ENCODE measurements at places on chromosomes 1 and 21.
A peak's percentile ranks its signal among the peaks of the same experiment; 100 is the strongest.

GRCh38 chr21:44086636-44087425 lies 20.4 kb upstream of the PWP2 start:
- DNase-seq = no peak

DNA sequence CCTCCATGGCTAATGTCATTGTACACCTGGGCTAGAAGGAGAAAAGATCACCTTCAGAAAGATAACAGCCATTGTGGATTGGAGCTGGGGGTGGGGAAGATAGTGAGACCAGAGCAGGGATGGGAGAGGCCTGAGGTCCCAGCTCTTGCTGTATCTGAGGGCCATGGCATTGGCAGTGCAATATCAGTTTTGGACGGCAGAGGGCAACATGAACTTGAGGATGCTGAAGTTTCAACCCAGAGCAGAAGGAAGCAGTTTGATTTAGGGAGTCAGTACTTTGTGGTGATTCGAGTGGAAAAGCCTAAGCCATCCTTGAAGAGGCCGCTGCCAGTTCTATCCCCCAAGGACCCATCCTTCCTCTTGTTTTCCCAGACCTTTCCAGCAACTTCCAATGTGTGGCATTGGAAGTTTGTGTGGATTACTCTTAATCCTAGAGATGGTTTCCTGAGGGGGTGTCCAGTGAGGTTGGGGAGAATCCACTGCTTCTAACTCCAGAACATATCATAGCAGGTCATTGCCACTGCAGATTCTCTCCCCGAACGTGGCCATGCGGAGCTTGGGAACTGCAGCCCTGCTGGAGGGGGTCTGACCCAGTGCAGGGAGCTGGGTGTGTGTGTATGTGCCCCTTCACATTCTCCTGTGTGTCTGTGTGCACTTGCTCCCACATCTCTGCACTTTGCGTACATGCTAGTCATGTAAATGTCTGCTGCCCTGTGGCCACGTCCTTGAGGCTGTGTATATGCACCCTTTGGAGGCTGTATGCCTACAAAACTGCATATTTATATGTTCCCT lies 24.1 kb downstream of the SLC26A9 start:
- peak; percentile 85 for DNase-seq

DNA sequence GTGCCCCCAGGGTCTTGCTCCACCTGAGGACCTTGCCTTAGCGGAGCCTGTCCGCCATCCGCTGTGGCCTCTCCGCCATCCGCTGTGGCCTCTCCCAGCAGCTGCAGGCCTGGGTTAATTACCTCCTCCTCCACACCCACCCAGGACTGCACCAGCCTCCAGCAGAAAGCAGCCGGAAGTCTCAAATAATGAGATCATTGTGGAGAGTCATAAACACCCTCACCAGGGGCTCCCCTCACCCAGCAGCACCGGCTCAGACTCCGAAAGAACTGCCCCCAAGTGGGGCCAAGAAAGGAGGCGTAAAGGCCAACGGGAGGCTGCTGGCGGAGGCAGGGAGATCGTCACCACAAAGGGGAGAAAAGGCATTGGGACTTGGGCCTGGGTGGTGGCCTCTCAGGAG lies 10.7 kb upstream of the GPR153 start:
- DNase-seq = peak; percentile 31

DNA sequence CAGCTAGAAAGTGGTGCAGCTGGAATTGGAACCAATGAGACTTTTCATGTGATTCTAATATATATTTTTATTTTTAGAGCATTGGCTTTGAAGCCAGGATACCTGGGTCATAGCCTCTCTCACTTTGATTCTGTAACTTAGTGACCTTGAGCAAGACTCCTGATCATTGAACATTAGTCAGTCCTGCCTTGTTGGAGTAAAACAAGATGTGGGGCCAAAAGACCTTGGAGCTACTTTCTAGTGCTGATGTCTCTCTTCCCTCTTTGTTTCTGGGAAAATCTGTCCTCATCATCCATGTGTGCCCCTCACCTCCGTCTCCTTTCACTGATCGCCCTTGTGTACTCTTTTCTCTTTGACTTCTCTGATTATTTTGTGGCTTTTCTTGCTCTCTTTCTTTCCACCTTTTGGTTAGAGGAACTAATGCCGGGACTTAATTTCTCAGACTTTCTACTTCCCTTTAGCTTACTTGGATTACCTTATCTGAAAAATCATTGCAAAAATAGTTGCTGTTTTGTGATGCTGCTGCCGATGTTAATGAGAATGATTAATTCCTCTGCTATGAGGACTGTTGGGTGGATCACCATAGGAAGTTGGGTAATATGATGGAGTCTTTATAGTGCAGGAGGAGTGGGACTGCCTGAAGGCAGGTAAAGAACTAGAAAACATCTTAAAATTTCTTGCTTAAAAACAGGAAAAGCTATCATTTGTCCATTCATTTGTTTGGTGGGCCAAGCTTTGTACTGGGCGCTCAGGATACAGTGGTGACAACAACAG lies 72.0 kb downstream of the NOS1AP start:
- peak; percentile 48 for DNase-seq

DNA sequence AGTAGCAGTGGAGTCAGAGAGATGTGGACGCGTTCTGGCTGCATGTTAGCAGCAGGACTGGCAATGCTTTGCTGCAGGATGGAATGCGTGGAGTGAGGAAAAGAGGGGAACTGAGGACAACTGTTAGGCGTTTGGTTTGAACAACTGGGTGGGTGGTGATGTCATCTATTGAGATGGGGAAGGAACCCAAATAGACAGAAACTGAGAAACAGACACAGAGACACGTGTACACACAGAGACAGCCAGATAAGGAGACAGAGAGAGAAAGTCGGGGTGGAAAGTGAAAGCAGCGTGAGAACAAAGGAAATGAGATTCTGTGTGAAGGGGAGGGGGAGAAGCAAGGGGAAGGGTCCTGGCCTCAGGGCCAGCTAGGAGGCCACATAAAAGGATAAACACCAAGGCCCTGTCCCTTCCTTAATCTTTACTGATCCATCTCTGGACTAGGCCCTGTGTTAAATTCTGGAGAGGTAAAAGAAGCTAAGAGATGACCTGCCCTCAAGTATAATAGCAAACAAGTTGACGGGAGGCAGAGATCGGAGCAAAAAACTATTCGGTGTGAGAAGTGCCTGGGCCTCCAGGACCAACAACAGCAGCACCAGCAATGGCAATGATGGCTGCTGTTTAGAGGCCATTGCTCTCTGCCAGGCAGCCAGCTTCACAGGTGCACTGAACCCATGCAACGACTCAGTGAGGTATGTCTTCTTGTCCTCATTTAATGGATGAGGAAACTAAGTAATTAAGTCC lies 31.6 kb downstream of the VWA5B1 start:
- DNase-seq = no peak

- DNase-seq = no peak
These were observed 5.1 kb downstream of the CLCNKA start for GRCh38 chr1:16026723-16027484.

GRCh38 chr1:29956349-29957030 lies 720.2 kb downstream of the PTPRU start:
- no peak for DNase-seq

GRCh38 chr1:168774241-168774640 lies 45.2 kb upstream of the DPT start:
- DNase-seq = peak; percentile 18

DNA sequence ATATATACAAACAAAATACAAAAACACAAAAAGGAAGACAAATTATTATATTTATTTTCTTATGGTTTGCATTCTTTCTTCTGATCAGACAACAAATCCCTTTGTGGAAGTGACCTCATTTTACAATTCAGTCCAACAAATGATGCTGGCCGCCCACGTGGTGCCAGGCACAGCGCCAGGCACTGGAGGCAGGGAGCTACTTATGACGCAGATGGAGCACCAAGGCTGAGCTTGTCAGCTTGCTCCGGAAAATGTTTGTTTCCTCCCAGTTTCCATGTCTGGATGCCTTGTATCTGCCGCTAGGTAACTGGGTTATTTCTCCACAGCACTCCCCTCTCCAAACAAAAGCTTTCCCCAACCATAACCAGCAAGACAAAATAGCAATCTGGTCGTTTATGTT lies 30.7 kb upstream of the CD34 start:
- peak; percentile 65 for DNase-seq

- no peak for DNase-seq
These were observed 215.4 kb downstream of the OLFM3 start for GRCh38 chr1:101781201-101781831.

DNA sequence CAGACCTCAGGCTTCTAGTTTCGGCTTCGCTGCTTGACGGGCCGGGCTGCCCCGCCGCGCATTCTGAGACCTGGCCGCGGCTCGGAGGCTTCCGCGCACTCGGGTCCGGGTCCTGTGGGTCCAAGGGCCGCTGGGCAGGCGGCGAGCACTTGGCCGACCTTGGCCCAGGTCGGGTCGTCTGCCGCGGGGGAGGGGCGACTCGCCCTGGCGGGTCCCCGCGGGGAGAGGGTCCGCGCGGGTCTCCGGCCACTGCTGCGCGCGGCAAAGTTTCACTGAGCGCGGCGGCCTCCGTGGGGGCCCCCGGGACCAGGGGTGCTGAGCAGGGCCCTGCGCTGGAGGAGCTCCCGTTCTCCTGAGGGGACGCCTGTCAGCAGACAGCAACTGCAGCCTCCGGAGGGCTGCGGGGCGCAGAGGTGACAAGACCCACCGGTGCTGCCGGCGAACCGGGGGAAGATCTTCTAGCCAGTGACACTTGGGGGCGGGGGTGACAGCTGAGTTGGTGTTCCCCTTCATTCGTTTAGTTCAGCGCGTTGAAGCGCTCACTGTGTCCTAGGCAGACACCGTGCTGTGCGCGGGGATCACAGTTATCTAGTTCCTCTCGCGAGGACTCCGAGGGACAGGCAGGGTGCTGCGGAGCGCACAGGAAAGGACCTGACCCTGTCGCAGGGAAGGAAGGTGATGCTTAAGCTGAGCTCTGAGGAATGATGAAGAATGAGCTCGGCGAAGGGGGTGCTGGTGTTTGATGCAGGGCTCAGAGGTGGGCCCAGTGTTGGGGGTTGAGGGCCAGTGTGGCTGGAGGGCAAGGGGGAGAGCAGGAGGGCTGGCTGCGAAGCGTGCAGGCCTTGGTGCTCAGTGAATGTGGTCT lies 725 bp downstream of the MTFR1L start:
- DNase-seq = peak; percentile 61

- DNase-seq = peak; percentile 3
These were observed 129.5 kb upstream of the PRMT6 start for GRCh38 chr1:106926803-106927582.

- DNase-seq = no peak
These were observed 60.4 kb downstream of the OBSCN start for GRCh38 chr1:228267962-228268880.

GRCh38 chr1:55402142-55402541 lies 187.0 kb upstream of the USP24 start:
- peak; percentile 72 for DNase-seq

DNA sequence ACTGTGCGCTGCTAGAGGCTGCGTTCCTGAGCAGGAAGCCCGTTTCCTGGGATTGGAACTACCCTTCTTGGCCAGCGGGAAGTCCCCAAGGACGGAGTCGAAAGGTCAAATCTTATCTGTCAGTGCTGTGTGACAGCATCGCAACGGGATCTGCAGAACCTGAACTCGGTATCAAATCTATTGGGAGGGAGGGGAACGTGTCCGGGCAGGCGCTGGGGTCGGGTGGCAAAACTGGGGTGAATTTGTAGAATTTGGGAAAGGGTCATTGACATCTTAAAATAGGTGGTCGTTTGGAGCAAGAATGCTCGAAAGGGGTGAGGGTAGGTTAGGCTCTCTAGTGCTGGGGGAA lies 725 bp upstream of the ARPC5 start:
- DNase-seq = no peak

GRCh38 chr1:201713086-201713810 lies 115.7 kb upstream of the IPO9 start:
- DNase-seq = peak; percentile 99

- no peak for DNase-seq
These were observed 410.6 kb upstream of the NR5A2 start for GRCh38 chr1:199616947-199617346.

DNA sequence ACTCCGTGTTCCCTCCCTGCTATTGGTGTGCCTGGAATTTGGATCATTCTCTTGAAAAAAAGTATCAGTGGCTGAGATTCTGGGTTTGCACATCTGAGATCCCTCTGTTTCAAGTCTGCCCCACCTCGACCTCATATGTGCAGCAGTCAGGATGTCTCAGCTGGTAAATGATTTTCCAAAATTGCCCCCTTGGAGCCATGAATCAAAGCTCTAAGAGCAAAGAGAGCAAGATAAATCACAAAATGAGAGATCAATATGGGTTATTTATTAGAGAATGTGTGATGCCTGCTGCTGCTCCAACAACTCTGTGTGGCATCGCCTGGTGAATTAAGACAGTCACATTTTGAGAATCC lies 8.5 kb downstream of the CRP start:
- DNase-seq = no peak

- DNase-seq = peak; percentile 79
These were observed 9.0 kb downstream of the SLC9A1 start for GRCh38 chr1:27145934-27146354.

DNA sequence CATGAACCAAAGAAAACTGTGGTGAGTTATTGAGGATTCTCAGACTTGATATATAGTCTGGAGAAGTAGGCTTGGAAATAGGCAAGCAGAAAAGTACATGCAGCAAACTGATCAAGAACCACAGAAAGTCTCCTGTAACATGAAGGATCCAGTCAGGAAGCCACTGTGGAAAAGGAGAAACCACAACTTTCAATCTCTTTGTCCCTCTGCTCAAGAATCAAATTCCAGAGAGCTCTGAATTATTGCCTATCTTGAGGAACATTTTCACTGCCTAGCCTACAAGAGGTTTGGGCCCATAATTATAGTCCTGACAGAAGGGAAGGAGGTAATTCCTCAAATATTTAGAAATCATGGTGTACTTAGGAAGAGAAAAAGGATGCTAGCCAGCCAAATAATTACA lies 43.0 kb upstream of the ADAMTS1 start:
- peak; percentile 73 for DNase-seq

DNA sequence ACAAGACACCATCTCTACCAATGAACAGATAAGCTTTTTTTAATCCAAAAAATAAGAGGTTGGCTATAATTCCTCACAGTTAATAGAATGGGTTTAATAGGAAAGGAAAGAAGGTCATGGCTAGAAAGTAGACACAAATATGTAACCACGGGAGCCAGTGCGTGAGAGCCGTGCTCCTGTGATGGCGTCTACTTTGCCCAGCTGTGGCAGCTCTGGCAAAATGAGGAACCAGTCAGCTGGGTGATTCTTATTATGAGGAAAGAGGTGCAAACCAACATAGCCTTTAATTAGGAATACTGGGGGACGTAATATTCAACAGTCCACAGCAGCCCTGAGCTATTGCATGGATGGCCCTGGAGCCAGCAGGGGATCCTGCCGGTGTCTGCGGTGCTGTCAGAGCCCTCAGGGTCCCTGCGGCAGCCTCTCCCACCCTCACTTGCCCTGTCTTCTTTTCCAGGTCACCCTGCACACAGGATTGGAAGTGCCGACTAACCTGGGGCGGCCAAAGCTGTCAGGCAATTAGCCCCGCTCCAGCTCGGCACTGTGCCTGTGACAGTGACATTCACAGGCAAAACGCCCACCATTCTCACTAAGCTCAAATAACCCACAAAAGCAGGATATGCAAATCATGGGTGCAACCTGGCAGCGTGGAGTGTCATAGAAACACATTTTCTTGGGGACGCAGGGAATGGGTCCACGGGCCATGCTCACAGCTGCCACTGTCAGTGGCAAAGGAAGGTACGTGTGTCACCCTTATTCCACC lies 25.9 kb upstream of the GNPAT start:
- no peak for DNase-seq

Measured in AG10803 (cell line).